IMR-90 (cell line): ENCODE measurements at places on chromosomes 5 and 9.

- no peak overlapping the region for H3K27ac ChIP-seq
- H3K36me3 ChIP-seq, result no peaks in the 10 kb centered on the region
- peak; percentile 71 for DNase-seq
- H3K4me1 ChIP-seq, result no peaks in the 10 kb centered on the region; the same call in 1 of the 2 replicates
- H3K4me3 ChIP-seq, result peak overlapping the region; percentile 49
Observed at GRCh38 chr5:66828548-66829357, 232.6 kb downstream of the MAST4 start.

DNA sequence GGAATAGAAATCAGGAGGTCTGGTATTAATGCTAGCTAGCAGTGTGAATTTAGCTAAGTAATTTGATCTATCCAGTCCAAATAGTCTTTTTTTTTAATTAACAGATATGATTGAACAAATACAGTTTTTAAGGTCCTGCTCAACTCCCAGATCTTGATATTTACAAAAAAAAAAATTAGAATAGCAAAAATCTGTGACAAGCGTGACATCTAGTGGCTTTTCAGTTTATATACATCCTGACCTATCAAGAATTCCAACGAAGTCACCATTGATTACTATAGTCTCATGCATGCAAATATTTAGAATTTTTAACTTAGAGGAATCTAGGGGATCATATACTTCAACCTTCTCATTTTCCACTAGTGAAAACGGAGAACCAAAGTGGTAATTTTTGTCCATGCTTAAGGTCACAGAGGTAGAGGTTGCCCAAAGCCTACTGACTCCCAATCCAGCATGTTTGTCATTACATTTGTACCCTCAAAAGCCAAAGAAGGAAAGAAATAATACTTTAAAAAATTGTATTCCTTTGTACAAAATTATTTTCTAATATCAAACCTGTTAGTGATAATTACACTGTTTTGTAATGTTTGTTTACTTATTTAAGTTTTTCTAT, 17.6 kb upstream of the TARS1 start:
- DNase-seq, result peak; percentile 73
- no peaks in the 10 kb centered on the region; the same call in 1 of the 2 replicates for H3K4me1 ChIP-seq
- no peak overlapping the region for H3K27ac ChIP-seq
- no peaks in the 10 kb centered on the region for H3K36me3 ChIP-seq
- no peak overlapping the region for H3K4me3 ChIP-seq
- no peaks in the 10 kb centered on the region for H3K27me3 ChIP-seq

- no peak overlapping the region for H3K27ac ChIP-seq
- H3K4me3 ChIP-seq, result no peak overlapping the region
- no peak for DNase-seq
- H3K27me3 ChIP-seq, result no peaks in the 10 kb centered on the region; the same call in none of the 2 replicates
- no peaks in the 10 kb centered on the region for H3K36me3 ChIP-seq
- no peaks in the 10 kb centered on the region for H3K4me1 ChIP-seq
Observed at GRCh38 chr9:567128-567746, 274.3 kb upstream of the DMRT1 start.

- H3K36me3 ChIP-seq, result no peaks in the 10 kb centered on the region
- DNase-seq, result no peak
- H3K27me3 ChIP-seq, result no peaks in the 10 kb centered on the region
Observed at GRCh38 chr5:131262953-131263541, 806 bp upstream of the CDC42SE2 start.

DNA sequence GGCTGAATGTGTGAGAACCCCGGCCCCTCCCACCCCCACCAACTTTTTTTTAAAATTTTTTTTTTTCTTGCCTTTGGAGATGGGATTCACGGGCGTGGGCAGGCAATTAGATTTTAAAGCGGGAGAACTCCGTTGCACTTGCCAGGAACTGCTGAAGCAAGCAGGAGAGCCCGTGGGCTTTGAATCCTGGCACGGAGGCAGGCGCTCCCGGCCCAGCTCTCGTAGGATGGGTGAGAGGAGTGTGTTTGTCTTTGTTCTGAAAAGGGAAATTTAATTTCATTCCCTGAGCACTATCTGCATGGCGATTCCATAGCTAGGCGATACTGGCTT, 54.3 kb upstream of the BOD1 start:
- no peaks in the 10 kb centered on the region for H3K36me3 ChIP-seq
- peaks cover 27% of the 10 kb centered on the region for H3K27me3 ChIP-seq
- no peaks in the 10 kb centered on the region for H3K4me1 ChIP-seq
- no peak for DNase-seq
- no peak overlapping the region for H3K4me3 ChIP-seq
- H3K27ac ChIP-seq, result no peak overlapping the region

DNA sequence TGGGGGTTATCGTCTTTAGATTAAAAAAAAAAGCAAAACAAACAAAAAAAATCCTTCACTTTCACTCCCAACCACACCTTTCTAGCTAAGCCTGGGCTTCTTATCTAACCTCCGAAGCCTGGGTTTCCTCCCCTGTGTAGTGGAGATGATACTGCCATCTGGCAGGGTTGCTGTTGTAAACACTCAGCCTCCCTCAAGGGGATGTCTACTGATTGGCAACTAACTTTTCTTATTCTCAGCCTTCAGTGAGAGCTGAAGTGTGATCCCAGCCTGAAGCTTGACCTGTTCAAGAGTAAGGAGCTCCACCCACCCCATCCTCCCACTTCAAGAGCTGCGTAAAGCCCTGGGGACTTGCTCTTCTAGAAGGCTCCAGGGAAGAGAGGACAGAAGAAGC, 21.5 kb upstream of the WWC1 start:
- H3K4me1 ChIP-seq, result peaks cover 2% of the 10 kb centered on the region; the same call in 1 of the 2 replicates
- H3K36me3 ChIP-seq, result no peaks in the 10 kb centered on the region

DNA sequence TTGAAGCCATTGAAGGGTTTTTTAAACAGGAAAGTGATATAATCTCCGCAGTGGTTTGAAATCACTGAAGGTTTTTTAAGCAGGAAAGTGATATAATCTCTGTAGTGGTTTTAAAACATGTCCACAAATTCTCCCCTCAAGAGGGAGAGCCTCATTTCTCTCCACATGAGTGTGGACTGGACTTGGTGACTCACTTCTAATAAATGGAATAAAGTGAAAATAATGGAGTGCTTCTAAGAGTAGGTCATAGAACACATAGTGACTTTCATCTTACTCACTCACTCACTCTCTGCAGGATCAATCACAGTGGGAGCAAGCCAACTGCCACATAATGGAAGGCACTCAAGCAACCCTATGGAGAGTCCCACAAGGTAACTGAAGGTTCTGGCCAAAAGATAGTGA, 12.0 kb downstream of the CTNNAL1 start:
- H3K36me3 ChIP-seq, result peaks cover 5% of the 10 kb centered on the region; the same call in 1 of the 2 replicates
- peak; percentile 93 for DNase-seq
- H3K4me3 ChIP-seq, result no peak overlapping the region
- no peak overlapping the region for H3K27ac ChIP-seq

GRCh38 chr5:130571076-130571475, 594.0 kb downstream of the HINT1 start:
- no peak for DNase-seq
- no peaks in the 10 kb centered on the region for H3K36me3 ChIP-seq
- no peak overlapping the region for H3K4me3 ChIP-seq
- no peak overlapping the region for H3K27ac ChIP-seq

DNA sequence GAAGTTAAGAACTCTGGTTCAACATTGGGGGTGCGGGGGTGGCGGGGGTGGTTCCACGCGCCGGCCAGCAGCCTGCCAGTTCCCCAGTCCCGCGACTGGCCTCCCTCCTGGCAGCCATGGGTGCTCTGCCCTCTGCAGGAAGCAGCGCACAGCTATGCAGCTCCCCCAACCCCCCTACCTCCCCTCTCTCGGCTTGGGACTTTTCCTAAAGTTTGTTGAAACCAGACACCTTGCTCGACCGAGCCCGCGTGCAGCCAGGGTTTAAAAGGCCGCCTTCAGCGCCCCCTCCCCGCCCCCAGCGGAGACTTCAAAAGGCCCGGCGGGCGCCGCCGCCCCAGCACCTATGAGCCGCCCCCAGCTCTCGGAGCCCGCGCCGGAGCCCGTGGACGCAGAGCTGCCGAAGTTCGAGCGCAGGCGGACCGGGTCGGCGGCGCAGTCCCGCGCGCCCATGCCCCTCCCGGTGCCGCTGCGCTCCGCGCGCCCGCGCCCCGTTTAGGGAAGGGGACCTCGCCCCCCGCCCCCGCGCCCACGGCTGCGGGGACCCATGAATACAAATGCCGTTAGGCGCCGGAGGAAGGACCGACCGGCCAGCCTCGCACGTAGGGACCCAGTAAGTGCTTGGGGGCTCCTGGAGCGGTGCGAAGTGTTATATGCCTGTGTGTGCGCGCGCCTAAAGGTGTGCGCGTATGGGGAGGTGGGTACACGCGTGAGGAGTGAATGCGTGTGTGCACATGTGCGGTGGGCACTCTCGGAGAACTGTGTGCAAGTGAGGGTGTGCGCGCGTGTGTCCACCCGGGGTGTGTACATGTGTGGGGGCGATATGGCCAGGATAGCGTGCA, 1.4 kb upstream of the COL27A1 start:
- peak; percentile 25 for DNase-seq
- no peaks in the 10 kb centered on the region for H3K36me3 ChIP-seq
- H3K27ac ChIP-seq, result no peak overlapping the region
